IPS-NIHi11 (cell line): ENCODE measurements at places on chromosomes 2 and 18.

GRCh38 chr2:69914950-69915945, at the start of gene MXD1:
Gene MXD1, plus strand, starts transcription at chr2:69915109. Its CDS starts 222 bp downstream, at chr2:69915331.
- DNase-seq: peak; percentile 18

DNA sequence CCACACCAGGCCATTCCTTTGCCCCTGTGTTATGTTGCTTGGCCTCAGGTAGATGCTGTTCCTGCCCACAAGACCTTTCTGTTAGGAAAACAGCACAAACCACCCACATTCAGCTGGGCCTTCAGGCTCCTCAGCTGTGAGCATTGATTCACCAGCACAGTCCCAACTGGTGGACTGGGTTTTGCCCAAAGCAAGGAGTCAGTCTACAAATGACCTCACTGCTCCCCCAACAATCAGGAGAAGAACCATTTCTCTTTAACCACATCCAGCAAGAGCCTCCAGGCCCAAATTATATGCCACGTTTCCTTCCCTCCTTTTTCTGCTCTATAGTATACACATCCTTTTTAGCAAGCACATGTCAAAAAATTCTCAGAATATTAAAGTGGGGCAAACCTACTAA, 5.2 kb downstream of the TMEM163 start:
- no peak for DNase-seq

DNA sequence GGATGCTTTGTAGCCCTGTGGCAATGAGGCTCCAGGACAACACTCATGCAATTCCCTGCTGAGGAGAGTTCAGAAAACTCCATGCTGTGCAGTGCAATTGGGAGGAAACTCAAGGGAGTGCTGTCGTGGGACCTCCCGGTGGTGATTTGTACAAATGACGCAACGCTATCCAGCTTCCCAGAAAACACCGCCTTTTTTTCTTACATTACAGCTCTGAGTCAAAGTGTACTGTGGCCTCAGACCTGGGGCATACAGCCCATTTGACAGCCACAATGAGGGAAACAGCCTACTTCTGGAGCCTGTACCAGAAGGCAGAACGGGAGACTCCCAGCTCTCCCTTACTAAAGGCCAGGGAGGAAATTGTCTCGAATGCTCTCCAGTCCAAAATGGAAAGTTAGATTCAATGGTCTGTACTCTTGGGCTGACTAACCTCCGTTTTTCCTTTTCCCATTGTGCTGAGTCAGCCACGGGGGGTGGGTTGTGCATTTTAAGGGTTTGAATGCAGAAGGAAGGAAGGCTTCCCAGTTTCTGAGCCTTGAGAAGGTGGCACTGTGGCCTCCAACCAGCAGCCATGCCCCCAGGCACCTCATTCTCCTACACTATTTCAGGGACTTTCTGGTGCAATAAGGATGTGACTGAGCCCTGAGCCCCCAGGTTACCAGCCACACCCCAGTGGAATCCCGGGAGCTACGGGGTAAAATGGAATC, 16.4 kb upstream of the CYP1B1 start:
- no peak for DNase-seq

- no peak for DNase-seq
Observed at GRCh38 chr2:117519238-117519637, 295.3 kb upstream of the DDX18 start.
